ENCODE measurements at places on chromosomes 7 and 10.

- DNase-seq, result no peak
Observed at GRCh38 chr10:80477813-80478212, 23.7 kb downstream of the TSPAN14 start.

DNA sequence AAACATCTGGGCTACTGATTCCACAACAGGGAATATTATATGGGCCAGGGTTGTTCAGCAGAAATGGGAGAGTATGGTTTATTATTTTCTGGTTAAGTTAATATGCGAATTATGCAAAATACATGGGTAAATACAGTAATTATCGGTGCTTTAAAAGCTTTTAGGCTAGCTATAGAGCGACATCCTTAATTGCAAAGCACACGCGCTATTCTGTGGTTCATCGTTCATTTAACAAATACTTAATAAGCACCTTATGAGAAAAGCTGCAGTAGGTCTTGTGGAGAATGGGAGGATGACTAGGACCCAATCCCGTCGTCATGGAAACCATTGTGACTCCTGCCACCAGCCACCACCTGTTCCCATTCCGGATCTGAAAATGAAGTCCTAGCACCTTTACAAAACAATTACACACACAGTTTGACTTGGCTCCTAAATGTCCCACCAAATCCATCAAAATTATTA is 623 bp upstream of the CEP41 start:
- no peak for DNase-seq

GRCh38 chr7:37342176-37342687 is 106.4 kb downstream of the ELMO1 start:
- DNase-seq, result no peak

GRCh38 chr10:58241346-58241745 is 26.3 kb downstream of the IPMK start:
- DNase-seq, result no peak

- no peak for DNase-seq
Observed at GRCh38 chr7:150748376-150748775, 11.2 kb downstream of the GIMAP5 start.

- DNase-seq, result no peak
Observed at GRCh38 chr10:30553018-30553625, 76.4 kb downstream of the LYZL2 start.

GRCh38 chr7:73642834-73643233 is 18.5 kb upstream of the MLXIPL start:
- DNase-seq, result no peak

GRCh38 chr10:75612904-75613684 is 181.7 kb downstream of the LRMDA start:
- no peak for DNase-seq

DNA sequence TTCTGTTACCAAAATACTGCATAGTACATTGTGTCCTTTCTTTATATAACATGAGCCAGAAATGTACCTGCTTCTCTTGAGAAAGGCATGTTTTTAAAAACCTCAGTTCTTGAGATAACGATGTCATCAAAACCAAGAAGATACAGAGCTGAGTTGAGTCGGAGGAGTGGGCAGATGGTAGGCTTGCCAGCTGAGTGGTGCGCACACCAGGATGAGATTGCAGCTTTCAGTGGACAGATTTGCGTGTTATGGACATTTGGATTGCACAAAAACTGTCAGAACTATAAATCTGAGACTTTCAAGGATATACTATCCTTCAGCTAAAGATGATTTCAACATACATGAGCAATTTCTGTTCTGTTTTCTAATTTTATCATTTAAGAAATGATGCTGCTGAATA is 25.0 kb downstream of the PRKAR2B start:
- DNase-seq, result no peak

DNA sequence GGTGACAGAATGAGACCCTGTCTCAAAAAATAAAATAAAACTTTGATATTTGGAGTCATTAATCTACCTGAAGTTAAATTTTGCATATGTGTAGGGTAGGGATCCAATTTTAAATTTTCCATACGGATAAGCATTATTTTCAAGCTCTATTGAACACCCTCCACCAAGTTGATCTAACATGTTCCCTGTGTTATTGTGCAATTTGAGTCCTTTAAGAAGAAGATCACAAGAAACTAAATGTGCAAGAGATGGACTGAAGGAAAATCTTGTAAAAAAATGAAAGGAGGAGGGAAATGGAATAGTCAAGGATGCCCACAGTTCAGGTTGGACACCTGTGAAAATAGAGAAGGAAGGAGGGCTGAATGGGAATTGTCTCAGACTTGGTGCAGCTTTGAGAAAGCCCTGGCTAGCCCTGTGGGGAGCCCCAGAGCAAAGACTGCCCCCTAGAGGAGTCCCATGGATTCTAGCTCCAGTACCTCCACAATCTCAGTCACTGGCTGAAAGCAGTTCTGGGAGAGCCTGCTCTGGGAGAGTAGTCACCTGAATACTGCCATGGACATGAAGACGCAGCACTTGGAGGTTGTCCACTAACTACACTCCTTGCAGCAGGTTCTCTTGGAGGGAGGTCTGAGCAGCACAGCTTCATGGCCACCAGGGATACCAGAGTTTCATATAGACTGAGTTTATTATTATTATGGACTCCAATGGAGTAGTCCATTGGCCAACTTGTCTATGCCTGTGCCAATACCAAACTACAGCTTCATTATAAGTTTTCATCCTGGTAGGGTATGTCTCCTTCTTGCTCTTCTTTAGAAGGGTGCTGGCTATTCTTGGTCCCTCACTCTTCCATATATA is 5.7 kb upstream of the TIAL1 start:
- DNase-seq, result peak; percentile 43

- DNase-seq, result peak; percentile 30
Observed at GRCh38 chr7:13279854-13280435, 592.5 kb downstream of the ARL4A start.

DNA sequence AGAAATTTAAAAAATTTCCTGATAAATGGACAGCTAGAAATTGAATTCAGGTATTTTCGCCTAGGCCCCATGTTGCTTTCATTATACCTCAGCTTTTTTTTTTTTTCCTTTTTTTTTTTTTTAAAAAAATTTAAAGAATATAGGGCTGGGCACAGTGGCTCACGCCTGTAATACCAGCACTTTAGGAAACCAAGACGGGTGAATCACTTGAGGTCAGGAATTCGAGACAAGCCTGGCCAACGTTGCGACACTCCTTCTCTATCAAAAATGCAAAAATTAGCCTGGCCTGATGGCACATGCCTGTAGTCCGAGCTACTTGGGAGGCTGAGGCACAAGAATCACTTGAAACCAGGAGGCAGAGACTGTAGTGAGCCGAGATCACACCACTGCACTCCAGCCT is 334.0 kb downstream of the SORCS1 start:
- DNase-seq, result no peak

DNA sequence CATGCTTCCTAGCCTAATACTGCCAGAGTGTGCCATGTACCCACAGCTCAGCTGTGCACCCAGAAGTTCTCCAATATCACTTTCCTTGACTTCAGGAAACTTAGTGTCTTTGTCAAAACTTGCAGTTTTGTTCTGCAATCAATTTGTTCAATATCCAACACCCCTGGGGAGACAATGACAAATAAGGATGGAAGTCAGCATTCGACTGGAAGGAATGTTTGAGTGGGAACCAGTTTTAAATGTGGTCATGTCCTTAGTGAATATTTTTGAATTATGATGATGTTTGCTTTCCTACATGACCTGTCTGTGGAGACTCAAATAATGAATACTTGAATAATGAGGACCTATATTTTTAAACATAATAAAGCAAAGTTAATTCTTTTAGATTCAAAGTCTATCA is 112.0 kb downstream of the ANK3 start:
- DNase-seq, result no peak

- no peak for DNase-seq
Observed at GRCh38 chr10:21402606-21403083, 122.8 kb downstream of the SKIDA1 start.

DNA sequence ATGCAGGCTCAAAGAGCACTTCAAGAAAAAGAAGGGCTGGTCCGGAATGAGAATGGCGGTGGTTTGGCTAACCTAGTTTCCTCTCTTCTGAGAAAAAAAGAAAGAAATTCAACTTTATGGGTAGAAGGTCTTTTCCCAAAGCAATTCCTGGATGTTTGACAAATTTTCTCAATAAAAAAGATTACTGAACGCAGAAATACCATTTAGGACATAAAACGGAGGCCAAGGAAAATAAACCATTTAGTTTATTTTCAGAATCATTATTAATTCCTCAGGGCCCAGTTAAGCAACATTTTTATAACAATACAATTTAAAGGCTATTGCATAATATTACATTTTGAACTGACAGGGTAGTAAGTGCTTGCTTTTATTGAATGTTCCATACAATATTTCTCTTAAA is 284.6 kb upstream of the ANKRD30A start:
- DNase-seq, result no peak

Data from CD4-positive, alpha-beta T cell treated with Interleukin-21 for 1 hour (primary cell).